ENCODE measurements at places on chromosomes 3 and 15.
A peak's percentile ranks its signal among the peaks of the same experiment; 100 is the strongest.

DNA sequence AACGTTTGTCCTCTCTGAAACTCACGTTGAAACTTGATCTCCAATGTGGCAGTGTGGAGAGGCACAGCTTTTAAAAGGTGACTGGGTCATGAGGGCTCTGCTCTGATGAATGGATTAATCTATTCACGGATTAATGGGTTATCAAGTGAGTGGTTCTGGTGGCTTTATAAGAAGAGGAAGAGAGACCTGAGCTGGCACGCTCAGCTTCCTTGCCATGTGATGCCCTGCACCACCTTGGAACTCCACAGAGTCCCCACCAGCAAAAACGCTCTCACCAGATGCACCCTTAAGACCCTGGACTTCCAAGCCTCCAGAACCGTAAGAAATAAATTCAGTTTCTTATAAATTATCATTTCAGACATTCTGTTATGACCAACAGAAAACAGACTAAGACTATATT, 2.6 kb downstream of the PPP1R2 start:
- DNase-seq = no peak

- DNase-seq = no peak
Measured at GRCh38 chr3:179907784-179908482, 128.8 kb downstream of the PEX5L start.

- no peak for DNase-seq
Measured at GRCh38 chr3:180199417-180199995, 162.8 kb upstream of the PEX5L start.

DNA sequence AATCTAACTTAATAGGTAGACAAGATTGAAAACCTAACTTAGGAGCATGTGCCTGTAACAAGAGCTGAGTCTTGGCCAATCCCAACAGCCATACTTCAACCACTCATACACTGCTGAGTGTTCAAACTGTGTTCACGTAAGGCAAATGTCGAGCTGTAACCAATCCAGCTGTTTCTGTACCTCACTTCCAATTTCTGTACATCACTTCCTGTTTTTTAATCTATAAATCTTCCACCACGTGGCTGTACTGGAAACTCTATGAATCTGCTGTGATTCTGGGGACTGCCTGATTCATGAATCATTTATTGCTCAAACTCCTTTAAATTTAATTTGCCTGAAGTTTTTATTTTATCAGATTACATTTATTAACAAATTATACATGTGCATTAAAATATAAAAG, 44.6 kb upstream of the NEDD4 start:
- DNase-seq = peak; percentile 33

- DNase-seq = no peak
Measured at GRCh38 chr3:63740116-63740515, 79.0 kb upstream of the C3orf49 start.

- DNase-seq = no peak
Measured at GRCh38 chr3:67640023-67640660, 14.3 kb downstream of the SUCLG2 start.

GRCh38 chr3:63279005-63279841, 1.1 kb downstream of the SYNPR start:
- DNase-seq = no peak

GRCh38 chr3:127184870-127185216, 8.1 kb upstream of the PRR23E start:
- no peak for DNase-seq

DNA sequence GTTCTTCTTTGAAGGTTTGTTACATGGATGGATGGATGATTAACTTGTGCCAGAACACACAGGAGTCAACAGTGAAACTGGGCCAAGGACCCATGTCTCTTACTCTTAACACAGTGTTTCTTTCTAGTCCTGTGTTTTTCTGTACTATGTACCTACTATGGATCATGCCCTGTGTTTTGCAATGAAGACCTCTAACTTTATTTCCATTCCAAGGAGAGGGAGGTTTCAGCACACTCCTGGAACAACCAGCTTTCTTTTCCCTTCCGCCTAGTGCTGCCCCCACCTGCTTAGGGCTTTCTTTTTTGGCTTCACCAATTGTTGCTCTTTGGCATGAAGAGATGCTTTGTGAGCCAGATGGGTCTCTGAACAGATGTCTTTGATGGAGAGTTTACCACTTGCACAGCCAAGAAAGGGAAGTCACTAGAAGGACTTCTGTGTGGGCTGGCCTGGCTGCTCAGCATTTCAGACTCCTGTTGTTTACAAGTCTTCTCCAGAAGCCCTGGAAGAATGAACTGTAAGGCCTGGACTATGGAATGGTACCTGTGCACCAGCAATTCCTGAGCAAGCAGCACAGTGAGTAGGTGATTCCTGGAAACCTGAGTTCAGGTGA, 44.5 kb downstream of the SNAPC5 start:
- DNase-seq = no peak

DNA sequence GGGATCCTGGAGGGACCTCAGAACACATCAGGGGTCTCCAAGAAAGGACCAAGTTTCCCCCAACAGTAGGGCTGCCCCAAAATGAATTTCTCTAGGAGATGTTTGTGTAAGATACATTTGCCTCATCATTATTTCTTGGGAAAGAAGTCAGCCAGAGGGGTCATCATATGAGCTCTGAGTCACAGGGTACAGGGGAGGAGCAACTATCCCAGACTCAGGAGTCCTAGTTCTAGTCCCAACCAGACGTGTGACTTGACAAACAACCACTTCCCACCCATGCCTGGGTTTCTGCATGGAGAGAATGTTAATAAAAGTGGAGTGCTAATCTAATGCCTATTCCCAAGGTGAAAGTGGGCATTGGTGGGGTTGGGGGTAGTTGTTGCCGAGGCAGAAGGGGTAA, 144.1 kb downstream of the ALDH1A2 start:
- DNase-seq = no peak

GRCh38 chr3:155331078-155331477, 37.6 kb upstream of the STRIT1 start:
- no peak for DNase-seq

GRCh38 chr3:86988235-86988634, 2.7 kb downstream of the VGLL3 start:
- DNase-seq = no peak

DNA sequence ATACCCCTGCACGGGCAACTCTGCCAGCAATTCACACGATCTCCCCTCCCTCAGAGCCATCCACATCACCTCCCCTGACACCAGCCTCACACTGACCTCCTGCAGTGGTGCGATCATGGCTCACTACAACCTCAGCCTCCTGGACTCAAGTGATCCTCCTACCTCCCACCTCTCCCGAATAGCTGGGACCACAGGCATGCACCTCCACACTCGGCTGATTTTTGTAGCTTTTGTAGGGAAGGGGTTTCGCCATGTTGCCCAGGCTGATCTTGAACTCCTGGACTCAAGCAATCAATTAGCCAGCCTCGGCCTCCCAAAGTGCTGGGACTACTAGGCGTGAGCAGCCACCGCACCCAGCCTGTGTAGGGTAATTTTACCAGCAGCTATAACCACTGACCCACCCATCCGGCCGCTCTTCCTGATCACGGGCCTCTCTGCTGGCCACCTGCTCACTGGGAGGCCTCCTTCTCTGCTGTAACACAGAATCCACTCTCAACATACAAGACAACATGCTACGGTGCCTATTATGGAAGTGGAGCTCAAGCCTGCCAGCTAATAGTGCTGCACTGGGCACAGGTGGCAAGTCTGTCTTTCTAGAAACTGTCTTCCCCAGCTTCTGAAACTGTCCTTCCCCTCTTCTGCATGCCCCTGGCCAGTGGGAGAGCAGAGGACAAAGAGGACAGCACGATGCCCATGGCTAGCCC, 4.6 kb downstream of the GP9 start:
- DNase-seq = no peak

- DNase-seq = no peak
Measured at GRCh38 chr15:69669446-69669845, 216.8 kb downstream of the RPLP1 start.

GRCh38 chr3:191884132-191884531, 423.2 kb downstream of the PYDC2 start:
- DNase-seq = no peak

DNA sequence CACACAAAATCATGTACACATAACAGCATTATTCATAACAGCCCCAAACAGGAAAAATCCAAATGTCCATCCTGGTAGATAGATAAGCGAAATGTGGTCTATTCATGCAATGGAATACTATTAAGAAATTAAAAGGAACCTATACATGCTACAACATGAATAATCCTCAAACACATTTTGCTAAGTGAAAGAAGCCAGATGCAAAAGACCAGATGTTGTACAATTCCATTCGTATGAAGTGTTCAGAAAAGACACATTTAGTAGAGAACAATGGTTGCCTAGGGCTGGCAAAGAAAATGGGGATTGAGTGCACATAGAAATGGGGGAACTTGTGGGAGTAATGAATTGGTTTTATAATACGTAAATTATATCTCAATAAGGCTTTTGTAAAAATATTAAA, 182.3 kb downstream of the EBLN2 start:
- DNase-seq = no peak

- peak; percentile 81 for DNase-seq
Measured at GRCh38 chr3:151434151-151434890, 26.5 kb downstream of the IGSF10 start.

DNA sequence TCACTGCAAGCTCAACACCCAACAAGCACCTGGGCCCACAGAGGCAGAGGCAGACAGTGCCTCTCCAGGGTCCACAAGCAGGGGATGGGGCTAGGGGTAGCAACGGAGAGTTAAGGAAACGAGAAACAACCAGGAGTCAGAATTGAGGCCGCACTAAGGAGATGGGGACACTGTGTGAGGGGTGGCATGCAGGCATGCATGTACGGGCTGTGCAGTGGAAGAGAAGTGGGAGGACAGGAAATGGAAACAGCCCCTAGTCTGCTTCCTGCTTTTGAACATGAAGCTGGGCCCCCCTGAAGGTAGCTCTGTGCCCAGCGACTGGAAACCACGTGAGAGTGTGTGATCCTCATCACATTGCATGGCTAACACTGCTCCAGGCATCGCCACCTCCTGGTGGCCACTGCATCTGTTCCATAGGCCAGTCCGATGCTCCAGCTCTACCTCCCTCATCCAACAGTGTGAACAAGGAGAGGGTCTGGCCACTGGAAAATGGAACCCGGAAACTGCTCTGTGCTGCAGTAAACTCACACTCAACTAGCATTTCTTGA, 44.0 kb downstream of the XXYLT1 start:
- peak; percentile 23 for DNase-seq

- no peak for DNase-seq
Measured at GRCh38 chr15:80557441-80558234, 137.5 kb upstream of the ABHD17C start.

- no peak for DNase-seq
Measured at GRCh38 chr15:95944193-95944592, 386.3 kb upstream of the NR2F2 start.

- DNase-seq = no peak
Measured at GRCh38 chr15:54424171-54424570, 445.9 kb downstream of the UNC13C start.

GRCh38 chr3:197025736-197026480, 3.7 kb downstream of the MELTF start:
- DNase-seq = no peak

DNA sequence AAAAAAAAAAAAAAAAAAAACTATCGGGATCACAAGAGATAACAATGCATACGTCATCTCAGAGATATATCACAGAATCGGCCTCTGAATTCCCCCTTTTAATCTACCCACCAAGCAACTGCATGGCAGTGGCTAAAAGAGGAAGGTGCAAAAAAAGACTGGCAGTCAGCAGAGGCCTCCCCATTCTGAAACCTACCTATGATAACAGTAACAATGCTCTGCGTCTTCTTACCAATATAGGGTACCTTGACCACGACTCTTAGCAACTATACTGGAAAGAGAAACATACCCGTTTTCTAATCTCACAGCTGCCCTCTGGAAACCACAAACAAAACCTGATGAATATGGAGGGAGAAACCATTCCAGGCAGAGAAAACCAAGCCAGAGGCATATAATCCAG, 106.9 kb downstream of the ULK4 start:
- DNase-seq = no peak

DNA sequence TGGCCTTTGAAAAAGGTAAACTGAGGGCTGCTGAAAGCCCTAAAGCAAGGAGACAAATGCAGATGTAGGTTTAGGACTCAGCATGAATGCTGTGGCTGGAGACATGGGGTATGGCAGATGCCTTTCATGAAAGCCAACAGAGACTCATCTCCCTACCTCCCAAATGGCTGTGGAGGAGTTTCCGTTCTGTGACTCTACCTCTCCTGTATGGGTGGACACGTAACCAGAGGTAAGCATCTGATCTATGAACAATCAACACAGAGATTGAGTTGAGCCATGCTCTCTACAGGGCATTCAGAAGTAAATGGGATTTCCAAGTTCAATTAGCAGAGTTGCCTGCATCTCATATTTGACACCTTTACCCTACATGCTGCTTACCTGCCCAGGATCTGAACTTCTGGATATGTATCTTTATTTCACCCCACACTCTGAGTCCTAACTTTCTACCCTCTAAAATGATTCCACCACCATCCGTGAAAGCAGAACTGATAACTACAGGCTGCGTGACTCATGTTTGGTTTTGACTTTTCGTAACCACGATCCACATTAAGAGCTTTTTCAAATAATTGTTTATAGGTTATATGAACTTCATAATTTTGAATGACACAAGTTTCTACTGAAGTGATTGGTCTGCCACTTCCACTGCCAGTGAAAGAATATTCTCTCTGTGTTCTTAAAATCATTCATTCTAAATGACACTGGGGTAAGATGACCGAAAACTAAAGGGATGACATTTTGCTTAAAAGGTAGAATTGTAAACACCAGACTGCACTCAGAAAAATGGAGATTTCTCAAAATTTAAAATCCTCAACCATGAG, 1058.7 kb downstream of the FHIT start:
- no peak for DNase-seq

DNA sequence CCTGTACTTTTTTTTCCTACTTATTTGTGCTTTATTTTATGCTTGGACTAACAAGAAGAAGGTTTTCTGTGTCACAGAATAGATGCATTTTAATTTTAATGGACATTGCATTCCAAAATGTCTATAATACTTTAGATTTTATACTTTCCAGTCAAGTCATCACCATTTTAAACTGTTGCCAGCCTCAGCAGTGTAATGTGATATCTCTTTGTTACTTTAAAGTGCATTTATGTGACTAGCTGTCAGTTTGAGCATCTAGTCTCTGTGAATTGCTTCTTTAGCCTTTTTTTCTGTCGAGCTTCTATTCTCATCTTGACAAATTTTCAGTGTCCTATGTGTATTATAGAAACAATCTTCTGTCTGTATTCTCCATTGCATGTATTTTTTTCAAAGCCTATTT, 511.4 kb upstream of the CBLB start:
- DNase-seq = no peak

GRCh38 chr3:194282436-194283122, 68.5 kb downstream of the CPN2 start:
- DNase-seq = no peak

GRCh38 chr3:127607675-127608361, 9.6 kb downstream of the MCM2 start:
- DNase-seq = no peak

- no peak for DNase-seq
Measured at GRCh38 chr15:87687523-87687870, 569.0 kb downstream of the NTRK3 start.

- no peak for DNase-seq
Measured at GRCh38 chr3:32847528-32847927, 29.7 kb downstream of the TRIM71 start.

GRCh38 chr15:50979041-50979440, 70.6 kb downstream of the AP4E1 start:
- DNase-seq = no peak

Data from HT1080 (cell line).